Activated CD8-positive, alpha-beta T cell treated with anti-CD3 and anti-CD28 coated beads, Interleukin-2, amount 10 ng/mL, durations not matched to agents 7 days and 5 days (primary cell): ENCODE measurements at places on chromosomes 5 and 9.

GRCh38 chr9:137453643-137454081 is 5.5 kb downstream of the NSMF start:
- peak; percentile 54 for DNase-seq

GRCh38 chr5:173180331-173180730 is 36.0 kb downstream of the BNIP1 start:
- no peak for DNase-seq

GRCh38 chr5:92887254-92887653 is 693.8 kb downstream of the NR2F1-AS1 start:
- no peak for DNase-seq

- no peak for DNase-seq
These were observed 95.0 kb downstream of the KCNT1 start for GRCh38 chr9:135796784-135797485.

GRCh38 chr5:80185095-80185494 is 70.8 kb downstream of the SERINC5 start:
- DNase-seq: peak; percentile 44

DNA sequence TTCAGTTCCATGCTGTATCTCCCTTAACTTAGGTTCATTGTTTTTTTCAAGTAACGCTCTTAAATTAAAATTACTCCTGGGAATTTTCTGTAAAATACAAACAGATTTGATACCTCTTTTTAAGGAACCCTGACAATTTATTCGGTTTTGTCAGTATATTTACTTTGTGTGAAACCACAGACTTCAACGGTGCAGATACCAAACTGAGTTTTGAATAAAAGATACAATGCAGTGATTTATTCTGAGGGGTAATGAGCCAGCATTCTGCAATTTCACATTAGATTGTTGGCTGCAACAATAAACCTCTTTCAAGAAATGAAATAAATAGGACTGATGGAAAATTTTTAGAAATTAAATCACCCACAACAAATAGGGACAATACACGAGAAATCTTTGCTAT is 308.6 kb upstream of the EDIL3 start:
- DNase-seq: no peak

GRCh38 chr5:20359377-20359776 is 371.4 kb upstream of the CDH18 start:
- no peak for DNase-seq

DNA sequence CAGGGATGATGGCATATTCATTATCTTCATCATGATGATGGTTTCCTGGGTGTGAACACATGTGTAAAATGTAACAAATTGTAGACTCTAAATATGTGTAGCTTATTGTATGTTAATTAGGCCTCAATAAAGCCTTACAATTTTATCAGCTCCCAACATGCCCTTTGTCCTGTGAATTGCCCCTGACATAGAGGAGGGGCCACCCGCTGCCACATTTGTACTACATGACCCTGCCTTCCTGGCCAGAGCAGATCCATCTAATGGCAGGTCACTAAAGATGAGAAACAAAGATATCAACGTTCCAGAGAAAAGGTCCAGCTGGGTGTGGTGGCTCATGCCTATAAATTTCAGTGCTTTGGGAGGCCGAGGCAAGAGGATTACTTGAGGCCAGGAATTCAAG is 117.2 kb downstream of the CAAP1 start:
- no peak for DNase-seq

DNA sequence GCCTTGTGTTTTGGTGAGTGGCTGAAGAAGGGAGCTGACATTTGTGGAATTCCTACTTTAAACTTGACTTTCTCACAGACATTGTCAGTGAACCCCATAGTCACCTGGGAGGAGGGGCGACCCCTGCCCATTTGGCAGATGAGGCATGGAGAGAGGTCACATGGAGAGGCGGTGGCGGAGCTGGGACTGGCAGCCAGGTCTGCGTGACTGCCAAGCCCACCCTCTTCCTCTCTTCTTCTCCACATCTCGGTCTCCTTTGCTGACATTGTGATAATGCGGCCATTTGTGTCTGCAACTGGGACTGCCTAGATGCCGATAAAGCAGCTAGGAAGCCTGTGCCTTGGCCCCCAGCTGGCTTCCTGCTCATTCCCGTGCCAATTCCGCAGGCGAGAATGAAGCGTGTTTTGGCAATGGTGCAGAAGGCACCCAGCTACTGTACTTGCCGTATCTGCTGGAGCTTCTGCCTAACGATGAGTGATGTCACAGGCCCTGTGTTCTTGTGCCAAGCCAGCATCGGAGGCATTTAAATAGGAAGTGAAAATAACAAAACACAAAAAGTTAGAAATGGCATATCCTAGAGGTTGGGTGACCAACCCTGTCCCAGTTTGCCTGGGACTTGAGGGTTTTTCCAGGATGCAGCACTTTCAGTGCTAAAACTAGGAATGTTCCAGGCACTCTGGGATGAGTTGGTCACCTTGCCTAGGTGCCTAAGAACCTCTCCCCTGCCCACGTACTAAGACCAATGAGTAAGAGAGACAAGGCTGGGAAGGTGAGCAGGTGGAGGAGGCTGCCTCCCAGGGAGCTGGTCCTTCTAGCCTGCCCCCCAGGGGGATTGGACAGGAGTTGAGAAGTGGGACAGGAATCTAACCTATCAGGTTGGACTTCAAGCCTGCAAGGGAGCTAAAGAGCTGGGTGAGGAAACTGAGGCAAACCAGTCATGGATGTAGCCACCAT is 23.6 kb downstream of the OLFML2A start:
- DNase-seq: no peak

DNA sequence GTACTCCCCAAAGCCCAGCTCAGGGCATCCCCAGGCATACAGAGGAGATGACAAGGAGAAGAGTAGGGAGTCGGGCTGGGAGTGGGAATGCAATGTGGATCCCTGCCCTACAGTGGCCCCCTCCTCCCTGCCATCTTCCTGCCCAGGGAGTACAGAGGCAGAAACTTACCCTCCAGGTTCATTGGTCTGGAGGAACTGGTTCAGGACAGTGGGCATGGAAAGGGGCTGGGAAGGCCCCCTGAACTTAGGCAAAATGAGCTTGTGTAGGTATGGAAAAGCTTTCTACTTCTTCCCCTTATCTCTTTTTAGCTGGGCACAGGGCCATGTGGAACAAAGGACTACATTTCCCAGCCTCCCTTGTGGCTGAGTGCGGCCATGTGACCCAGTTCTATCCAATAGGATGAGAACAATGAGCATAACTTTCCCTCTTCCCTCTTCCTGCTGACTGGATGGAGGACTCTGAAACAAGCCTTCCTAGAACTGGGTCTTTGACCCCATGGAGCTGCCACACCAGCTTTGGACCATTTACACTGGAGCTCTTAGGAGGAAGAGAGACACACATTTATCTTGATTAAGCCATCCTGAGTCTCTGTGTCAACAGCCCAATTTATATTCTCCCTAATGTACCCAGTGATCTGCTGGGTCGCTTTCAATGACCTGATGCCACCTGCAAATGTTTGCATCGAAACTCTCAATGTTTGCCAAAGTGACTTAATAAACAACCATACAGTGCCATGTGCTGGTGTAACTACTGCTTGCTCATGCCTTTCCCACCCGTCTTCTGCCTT is 25.0 kb upstream of the HMCN2 start:
- peak; percentile 51 for DNase-seq

- DNase-seq: no peak
These were observed at the start of gene ECM2 for GRCh38 chr9:92535940-92536850. ECM2 (minus strand) TSS chr9:92535990; CDS start chr9:92522866, 13,124 bp downstream.

DNA sequence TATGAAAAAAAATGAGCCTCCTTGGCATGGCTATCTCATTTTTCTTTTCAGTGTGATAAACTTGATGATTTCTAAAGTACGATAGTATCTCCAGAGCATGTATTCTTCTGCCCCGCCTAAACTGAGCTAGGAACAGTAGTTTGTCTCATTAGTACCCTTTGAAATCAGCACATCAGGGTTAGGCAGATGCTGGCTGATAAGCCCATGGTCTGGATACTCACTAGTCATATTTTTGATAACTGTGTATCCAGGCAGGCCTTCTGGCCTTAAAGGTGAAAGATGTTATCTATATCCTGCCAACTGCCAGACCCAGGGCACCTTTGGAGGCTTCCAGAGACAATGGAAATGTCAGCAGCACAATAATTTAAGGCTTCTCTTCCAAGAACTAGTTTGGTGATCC is 103.8 kb downstream of the GIN1 start:
- DNase-seq: no peak

GRCh38 chr5:55575815-55576583 is 41.2 kb upstream of the PLPP1 start:
- DNase-seq: no peak

- DNase-seq: no peak
These were observed 4.5 kb upstream of the HSDL2 start for GRCh38 chr9:112375361-112375760.

DNA sequence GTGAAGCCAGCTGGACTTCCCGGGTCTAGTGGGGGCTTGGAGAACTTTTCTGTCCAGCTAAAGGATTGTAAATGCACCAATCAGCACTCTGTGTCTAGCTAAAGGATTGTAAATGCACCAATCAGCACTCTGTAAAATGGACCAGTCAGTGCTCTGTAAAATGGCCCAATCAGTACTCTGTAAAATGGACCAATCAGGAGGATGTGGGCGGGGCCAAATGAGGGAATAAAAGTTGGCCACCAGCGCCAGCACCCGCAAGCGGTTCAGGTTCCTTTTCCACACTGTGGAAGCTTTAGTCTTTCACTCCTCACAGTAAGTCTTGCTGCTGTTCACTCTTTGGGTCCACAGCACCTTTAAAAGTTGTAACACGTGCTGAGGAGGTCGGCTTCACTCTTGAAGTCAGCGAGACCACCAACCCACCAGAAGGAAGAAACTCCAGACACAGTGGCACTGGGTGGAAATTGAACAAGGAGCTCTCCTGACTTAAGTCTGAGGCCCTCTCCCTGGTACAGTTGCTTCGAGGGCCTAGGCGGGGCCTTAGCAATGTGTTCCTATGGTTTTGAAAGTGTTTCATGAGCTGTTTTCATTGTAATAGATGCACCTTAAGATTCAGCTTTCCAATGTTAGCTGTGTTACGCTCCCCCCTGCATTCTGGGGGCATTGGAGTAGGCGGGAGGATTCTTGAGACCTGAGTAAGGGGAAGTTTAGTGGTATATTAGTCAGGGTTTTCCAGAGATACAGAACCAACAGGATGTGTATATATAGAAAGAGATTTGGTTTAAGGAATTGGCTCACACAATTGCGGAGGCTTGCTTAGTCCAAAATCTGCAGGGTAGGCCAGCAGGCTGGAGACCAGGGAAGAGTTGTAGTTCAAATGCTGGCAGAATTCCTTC is 21.5 kb upstream of the MYO10 start:
- no peak for DNase-seq

- DNase-seq: peak; percentile 84
These were observed 1.1 kb downstream of the RICTOR start for GRCh38 chr5:39072925-39073766.

DNA sequence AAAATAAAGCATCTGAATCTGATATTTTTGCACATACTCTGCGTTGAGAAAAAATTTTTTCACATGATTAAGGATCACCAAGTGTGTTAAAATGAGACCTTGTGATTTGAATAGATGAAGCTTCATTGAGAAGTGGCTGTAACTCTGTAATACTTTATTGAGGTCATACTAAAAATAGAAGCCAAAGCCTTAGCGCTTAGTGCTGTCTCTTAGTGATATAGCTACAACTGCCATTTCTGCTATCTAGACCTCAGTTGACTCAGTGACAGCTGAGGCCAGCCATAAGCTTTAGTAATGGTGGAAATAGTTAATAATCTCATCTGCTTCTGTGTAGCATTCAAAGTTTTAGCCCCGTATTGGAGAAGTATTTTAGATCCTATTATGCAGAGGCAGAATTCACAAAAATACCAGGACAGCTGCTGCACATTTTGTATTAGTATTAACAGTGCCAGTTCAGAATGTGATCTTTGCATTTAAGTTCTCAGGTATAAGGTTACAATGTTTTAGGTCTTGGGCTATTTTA is 107.4 kb upstream of the SGCD start:
- no peak for DNase-seq

DNA sequence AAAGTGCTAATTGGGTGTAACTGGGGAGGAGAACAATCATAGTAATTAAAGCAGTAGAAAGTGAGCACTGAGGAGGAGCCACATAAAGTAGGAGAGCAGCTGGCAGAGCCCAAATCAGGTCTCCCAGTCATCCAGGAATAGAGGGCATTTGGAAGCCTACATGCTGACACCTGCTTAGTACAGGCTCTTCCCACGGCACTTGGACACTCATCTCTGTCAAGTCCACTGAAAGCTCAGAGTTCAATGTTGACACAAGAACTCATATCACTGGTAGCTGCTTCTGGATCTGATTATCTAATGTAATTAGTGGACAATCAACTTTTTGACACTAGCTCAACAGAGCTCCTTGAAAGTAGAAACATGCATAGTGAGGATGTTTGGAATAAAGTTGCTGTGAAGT is 45.9 kb upstream of the PCSK1 start:
- DNase-seq: no peak

DNA sequence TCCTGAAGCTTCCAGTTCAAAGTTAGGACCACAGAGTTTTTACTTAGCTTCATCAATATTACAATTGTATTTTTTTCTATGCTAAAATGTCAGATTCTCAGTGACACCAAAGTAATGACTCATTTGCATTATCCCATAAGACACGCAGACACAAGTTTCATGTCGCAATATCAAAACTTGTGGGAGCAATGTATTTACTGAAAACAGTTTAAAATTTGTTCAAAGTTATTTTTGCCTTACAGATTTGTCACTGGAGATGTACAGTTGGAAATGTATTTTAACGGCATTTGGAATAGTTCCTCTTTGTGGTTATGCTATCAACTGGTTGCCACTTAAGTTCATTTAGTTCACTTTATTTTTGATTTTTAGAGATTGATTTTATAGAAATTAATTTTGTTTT is 36.2 kb upstream of the DAP start:
- no peak for DNase-seq

- no peak for DNase-seq
These were observed 22.5 kb upstream of the RAD23B start for GRCh38 chr9:107260437-107261081.

DNA sequence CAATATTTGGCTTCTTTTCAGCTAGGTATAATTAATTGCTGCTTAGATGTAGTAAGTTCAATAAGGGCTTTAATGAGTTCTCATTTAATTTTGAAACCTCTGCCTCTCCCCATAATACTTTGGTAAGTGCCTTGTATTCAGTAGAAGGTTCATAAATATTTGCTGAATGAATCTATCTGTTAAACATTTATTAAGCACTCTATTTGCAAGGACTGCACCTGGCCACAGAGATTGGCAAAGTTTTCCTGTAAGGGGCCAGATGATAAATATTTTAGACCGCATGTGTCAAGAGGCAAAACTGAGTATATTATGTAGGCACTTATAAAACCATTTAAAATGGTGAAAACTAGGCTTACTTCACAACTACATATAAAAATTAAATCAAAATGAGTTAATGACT is 19.0 kb upstream of the GNA14 start:
- DNase-seq: no peak

DNA sequence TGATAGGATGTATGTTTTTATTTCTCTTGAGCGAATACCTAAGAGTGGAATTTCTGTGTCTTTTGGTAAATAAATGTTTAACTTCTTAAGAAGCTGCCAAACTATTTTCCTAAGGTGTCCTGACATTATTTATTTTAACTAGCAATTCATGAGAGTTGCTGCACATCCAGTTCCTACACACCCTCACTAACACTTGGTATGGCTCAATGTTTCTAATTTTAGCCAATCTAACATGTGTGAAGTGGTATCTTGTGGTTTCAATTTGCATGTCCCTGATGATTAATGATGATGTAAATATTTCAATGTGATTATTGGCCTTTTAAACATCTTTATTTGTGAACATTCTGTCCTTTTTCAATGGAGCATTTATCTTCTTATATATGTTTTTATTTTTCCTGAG is 2095.5 kb upstream of the C9orf72 start:
- no peak for DNase-seq
